ENCODE measurements at places on chromosomes 7 and 10.

DNA sequence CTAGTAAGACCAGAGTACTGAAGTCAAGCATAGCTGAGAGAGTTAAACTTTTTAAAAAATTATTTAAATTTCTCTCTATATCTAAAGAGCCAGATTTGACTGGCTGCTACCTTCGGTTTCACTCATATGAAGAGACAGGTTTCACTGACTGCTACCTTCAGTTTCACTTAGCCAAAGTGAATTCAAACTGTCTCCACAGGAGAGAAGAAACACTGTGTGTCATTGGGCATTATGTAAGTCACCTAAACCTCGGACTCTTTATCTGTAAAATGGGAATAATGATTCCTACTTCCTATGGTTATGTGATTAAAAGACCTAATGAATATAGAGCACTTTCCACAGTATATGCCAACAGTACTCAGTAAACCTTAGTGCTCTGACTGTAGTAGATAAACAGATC is 41.6 kb upstream of the MET start:
- no peak for DNase-seq

DNA sequence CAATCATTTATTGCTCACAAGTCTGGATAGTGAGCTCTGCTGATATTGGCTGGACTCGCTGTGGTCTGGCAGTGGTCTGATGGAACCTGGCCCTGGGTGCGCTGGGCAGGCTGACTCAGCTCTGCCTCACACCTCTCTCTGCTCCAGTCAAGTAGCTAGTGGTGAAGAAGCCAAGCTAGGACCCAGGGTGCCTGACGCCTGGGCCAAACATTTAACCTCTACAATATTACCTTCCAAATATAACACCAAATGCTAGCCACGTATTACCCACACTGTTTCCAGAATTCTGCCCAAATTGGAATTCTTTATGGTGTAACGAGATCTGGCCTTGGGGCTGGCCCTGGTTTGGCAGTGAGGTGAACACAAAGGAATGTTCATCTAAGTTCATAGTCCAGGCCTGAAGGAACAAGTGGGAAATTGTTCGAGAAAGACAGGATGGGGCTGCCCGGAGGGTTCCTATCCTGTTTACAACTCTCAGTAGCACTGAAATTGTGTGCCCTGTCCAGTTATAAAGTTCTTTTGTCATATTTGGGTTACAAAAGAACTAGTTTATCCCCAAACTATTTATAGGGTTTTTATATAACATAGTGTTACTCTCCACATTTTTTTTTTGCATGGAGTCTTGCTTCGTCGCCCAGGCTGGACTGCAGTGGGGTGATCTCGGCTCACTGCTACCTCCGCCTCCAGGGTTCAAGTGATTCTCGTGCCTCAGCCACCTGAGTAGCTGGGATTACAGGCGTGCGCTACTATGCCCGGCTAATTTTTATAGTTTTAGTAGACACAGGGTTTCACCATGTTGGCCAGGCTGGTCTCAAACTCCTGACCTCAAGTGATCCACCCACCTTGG is 16.3 kb downstream of the OR2AE1 start:
- DNase-seq: no peak

DNA sequence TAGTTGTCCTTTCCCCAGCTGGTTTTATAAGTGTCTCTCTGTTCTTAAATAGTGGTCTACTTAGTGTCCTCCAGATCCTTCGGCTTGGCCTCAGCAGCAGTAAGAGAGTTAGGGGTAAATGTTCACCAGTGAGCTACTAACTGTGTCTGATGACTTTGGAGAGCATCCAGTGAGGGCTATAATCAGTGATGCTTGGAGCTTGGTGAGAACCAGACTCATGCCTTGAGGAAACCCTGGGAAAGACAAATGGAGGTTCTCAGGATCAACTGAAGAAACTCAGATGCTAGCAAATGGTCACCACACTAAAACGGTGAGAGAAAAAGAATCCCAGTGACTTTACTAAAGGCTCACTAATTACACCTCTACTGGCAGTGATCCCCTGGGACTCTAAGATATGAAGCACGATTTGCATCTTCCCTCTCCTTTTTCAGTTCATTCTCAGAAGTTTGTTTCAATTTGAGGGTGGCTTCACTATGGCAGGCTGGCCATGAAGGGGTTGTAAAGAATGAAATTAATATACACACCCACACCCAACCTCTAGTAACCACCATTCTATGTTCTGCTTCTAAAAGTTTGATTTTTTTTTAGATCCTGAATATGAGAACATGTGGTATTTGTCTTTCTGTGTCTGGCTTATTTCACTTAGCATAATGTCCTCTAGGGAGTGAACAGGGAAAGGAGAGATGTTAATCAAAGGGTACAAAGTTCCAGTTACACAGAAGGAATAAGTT is 177.9 kb downstream of the PDE1C start:
- no peak for DNase-seq

- DNase-seq: no peak
Measured at GRCh38 chr10:1376384-1376945, 320.3 kb downstream of the WDR37 start.

- DNase-seq: no peak
Measured at GRCh38 chr10:29553544-29554250, 81.1 kb downstream of the SVIL start.

DNA sequence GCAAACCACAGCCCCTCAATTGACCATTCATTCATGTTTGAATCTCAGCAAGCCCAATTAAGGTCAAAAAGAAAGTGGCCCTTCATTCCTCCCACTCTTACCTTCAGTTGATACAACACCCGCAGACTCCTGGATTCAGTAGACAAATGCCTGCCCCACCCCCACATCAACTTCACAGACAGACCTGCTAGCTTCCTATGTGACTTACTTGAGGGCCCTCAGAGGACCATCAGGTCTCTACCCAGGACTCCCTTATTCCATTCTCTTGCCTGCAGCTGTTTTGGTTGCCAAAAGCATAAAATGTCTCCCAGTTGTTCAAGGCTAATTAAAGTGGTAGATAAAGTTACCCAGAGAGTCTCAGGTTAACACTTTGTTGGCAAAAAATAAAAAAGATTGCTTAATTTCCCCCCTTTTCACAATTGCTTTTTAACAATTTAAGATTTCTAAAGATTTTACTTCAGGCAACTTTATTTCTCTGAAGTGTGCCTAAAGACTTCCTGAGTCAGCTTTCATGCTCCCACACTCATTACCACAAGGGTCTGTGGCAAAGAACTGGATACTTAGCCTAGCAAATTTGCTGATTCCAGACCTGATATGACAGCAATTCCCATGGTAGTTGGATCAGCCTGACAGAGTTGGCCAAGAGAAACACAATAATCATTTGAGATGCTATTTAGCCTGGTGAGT is 3.3 kb upstream of the MTERF1 start:
- peak; percentile 26 for DNase-seq
